ENCODE measurements at places on chromosomes 12 and 14.

DNA sequence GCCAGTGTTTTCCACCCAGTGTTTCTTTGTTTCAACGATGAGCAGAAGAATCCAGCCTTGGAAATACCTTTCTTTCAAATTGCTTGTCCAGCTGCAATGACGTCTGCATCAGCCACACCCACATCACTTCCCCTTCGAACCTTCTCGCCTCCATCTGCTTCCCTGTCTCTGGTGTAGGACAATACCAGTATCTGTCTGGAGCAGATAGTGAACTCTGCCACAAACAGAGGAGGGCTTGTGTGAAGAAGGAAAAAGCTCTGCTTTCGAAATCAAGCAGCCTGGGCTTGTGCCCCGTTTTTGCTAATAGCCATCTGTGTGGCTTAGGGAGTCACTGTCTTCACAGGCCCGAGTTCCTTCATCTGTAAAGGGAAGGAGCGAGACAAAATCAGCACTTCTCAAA, 415.4 kb downstream of the ZFP36L1 start:
- no peak for DNase-seq

DNA sequence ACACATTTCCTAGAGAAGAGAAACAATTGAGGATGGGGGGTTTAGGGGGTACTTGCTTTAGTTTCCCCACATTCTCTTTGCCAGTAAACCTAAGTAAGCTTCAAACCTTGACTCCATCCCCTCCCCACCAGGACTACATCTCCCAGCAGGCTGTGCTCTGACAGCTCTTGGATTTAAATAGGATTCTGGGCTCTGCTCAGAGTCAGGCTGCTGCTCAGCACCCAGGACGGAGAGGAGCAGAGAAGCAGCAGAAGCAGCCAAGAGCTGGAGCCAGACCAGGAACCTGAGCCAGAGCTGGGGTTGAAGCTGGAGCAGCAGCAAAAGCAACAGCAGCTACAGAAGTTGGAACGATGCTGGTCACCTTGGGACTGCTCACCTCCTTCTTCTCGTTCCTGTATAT, 20.6 kb downstream of the RDH12 start:
- no peak for DNase-seq

DNA sequence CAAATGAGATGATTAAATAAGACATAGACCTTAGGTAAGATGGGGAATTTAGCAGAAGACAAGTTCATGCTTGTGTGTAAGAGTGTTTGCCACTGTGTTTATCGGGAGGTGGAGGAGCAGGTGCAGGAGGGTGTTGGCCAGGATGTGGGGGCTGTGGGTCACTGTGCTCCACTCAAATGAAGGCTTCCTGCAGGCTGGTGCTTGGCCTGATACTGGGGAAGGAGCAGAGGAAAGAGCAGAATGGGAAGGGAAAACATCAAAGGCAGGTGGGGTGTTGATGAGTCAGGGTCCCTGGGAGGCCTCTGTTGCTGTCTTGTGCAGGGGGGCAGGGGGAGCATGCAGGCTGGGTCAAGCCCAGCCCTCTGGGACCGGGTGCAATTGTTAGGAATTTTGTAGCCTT, 126.5 kb downstream of the TSPAN9 start:
- DNase-seq: no peak

- DNase-seq: no peak
These were observed 34.6 kb upstream of the BEGAIN start for GRCh38 chr14:100621806-100622205.

GRCh38 chr12:53267306-53267998, 647 bp upstream of the ESPL1 start:
- DNase-seq: no peak

- DNase-seq: no peak
These were observed 1.6 kb downstream of the ANKRD33 start for GRCh38 chr12:51889216-51890132.

DNA sequence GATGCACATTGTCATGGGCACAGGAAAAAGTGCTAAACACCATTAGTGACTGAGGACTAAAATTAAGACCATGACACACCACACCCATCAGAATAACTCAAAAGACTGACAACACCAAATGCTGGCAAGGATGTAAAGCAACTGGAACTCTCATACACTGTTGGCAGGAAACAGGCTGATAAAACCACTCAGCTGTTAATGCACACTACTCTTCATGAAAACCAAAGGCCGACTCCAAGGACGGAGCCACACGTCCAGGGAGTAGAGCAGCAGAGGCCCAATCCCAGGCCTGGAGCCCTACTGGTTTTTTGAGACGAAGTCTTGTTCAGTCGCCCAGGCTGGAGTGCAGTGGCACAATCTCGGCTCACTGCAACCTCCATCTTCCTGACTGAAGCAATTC, 6.4 kb downstream of the RAD52 start:
- no peak for DNase-seq

GRCh38 chr12:40016980-40017379, 88.9 kb downstream of the SLC2A13 start:
- DNase-seq: no peak

DNA sequence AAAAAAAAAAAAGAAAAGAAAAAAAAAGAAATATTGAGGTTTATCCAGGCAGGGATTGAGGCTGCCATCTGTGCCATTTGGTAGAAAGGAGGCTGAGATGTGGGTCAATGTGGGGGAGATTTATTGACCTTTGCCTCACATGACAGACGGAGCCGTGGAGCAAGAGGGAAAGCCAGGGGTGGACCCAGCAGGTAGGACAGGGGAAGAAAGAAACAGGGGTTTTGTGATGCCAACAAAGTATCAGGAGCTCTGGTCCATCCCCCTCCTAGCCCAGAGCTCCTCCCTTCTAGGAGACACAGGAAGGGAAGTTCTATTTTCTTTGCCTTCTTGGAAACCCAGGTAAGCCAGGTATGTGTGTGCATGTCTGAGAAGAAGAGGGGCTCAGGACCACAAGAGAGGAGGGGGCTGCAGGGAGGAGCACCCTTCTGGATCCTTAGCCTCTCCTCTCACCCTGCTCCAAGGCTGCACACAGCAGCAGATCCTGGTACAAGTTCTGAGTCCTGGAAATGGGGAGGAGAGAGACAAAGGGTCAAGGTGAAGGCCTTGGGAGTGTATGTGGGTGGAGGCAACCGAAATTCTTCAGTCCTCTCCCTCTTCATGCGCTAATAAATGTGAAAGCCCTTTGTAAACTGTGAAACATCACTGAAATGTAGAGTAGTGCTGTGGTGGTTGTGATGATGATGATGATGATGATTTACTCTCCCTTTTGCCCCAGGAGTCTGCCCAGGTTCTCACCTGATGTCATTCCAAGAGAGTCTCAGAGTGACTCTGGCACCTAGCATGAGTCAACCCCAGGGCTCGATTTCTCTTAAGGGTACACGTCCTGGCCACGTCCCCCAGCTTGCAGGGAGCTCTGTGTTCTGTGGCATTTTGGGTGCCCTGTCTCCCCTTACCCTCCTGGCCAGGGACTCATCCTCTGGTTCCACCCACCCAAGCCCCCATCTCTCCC, 26.3 kb downstream of the ZFP36L1 start:
- no peak for DNase-seq

- no peak for DNase-seq
These were observed 5.1 kb downstream of the RNF10 start for GRCh38 chr12:120539303-120539702.

DNA sequence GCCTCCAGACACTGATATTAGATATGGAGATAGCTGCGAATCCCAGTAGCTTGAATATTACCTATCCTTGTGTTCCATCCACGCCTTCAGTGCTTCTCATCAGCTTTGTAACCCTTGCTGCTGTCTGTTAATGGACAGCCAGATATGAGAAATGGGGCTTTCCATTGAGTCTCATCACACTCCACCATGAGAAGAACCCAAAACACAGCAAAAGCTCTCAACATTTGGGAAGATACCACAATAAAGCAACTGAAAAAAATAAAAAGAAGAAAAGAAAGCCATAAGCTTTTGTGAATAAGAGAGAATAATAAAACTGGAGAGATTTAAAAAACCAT, 225.4 kb downstream of the GALC start:
- no peak for DNase-seq

- DNase-seq: no peak
These were observed 179.2 kb upstream of the DCN start for GRCh38 chr12:91361864-91362263.

DNA sequence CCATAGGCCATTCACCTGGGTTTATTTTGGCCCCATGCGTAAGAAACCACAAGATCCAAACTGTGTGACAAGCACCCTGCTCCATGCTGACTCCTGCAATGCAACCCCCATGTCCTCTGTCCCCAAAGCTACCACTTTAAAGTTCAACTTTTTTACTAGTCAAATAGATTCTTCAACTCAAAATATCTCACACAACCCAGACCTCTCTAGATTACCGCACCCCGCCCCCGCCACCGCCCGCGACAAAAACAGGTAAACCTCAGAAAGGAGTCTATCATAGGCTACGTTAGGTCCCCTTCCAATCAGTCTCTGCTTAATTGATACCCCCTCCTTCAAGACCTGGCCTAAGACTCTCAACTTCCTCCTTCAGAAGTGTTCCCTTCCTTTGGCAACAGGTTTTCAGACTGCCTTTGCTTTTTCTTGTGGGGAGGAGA, 2.2 kb downstream of the ZFP36L1 start:
- no peak for DNase-seq

GRCh38 chr14:67744046-67744445, 42.4 kb downstream of the RDH12 start:
- DNase-seq: no peak

GRCh38 chr12:99005601-99006000, 360.5 kb downstream of the APAF1 start:
- no peak for DNase-seq

DNA sequence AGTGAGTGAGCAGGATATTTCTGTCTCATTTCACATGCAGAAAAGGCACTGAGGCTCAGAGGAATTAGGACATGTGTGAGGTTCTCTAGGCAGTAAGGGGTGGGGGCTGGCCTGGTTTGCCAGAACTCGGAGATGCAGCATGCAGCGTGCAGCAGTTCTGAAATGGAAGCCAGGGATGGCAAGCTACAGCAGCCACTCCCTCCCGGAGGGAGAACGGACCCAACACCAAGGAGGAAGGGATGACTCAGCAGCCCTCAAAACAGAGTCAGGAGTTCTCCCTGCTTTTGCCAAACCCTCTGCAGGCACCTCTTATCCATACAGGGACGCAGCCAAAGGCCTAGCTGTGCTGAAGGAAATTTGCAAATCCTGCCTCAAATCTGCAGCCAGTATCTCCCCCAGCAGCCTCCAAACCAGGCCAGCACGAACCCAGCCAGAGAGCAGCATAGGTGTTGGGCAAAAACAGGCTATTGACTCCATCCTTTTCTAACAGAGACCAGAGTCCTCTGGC, 10.3 kb upstream of the SERPINA3 start:
- DNase-seq: no peak

GRCh38 chr12:108965886-108966285, 55.0 kb downstream of the SVOP start:
- DNase-seq: no peak

DNA sequence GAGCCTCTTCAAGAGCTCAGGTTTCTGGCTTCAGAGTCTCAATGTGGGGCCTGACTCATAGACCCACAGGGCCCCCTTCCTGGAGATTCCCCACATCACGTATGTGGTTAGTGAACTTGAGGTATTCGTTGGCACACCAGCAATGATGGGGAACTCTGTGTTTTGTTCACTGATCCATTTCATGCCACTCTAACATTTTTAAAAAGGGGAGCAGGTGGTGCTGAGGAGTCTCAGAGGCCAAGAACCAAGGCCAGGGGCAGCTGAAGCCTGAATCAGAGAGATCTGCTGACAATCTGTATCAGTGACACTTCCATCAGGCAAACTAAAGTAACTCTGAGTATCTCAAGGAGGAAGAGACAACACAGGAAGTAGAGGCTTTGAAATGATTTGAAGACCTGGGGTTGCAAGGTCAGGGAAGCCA, 323.4 kb downstream of the VRK1 start:
- DNase-seq: no peak

All from HuH-7.5 (cell line).